Stimulated activated CD4-positive, alpha-beta T cell treated with anti-CD3 and anti-CD28 coated beads, TNF-alpha, amount 100 ng/mL, for 24 hours (primary cell): ENCODE measurements at places on chromosomes 12 and 14.

DNA sequence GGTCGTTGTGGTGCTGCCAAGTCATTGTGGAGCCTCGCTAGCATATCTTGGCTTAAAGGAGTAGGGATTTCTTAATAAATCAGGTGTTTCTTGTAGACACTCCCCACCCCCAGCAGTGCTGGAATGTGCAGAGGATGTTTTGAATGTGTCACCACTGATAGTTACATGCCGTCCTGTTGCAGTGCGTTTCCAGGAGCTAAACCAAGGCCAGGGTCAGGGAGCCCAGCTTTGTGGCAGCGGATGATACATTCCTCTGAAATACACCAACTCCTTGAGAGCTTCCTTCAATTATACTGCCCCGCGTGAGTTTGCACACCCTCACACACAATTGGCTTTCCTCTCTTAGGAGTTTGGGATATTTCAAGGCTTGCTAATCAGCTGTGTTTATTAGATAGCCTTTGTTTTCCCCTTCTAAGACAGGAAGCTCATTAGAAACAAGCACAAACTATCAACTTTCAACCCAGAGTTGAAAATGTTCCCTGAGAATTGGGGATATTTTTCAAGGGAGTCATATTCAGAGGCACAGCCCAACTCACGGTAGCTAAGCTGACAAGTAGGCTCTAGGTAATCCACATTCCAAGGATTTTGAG is 154.9 kb downstream of the C12orf75 start:
- DNase-seq, result no peak

- DNase-seq, result no peak
These were observed 277.2 kb downstream of the MED13L start for GRCh38 chr12:116000252-116000651.

DNA sequence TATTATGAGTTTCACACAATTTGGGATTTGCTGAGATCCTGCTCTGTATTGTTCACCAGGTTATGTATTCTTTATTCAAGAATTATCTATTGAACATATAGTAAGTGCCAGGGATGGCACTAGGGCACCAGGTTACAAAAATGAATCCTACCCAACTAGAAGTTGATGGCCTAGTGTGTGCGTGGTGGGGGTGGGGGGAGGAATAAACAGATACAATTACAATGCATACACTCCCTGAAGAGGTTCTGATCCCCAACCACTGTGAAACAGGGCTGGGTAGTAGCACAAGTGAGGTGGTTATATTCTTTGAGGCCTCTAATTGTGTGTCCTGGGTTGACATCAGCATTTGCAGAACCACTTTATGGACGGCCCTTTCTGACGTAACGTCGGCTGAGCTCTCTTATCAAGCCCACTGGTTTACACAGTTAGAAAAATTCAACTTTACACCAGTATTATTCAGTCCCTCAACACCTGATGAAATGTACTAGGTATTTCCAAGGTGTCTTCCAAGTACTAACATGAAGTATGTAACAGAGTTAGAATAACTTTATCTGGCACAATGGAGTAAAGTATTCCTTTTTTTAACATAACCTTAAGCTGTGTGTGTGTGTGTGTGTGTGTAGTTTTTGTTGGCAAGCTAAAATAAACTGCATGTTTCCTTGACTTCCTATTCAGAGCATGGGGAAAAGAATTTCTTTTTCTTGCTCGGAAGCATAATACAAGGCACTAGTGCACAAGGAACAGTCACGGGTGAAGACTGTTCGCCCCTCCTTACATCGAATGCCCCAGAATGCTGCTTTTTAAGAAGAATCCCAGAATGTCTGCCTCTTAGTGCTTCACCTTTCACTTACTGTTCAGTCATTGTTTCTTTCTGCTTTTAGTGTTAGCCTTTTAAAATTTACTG is 8.1 kb upstream of the GLRX5 start:
- DNase-seq, result no peak

- DNase-seq, result no peak
These were observed 309.0 kb upstream of the AMIGO2 start for GRCh38 chr12:47388712-47389111.

GRCh38 chr12:67582238-67582834 is 66.2 kb upstream of the DYRK2 start:
- DNase-seq, result no peak

- DNase-seq, result no peak
These were observed 90.4 kb downstream of the RBM19 start for GRCh38 chr12:113875691-113876090.

- DNase-seq, result no peak
These were observed 860 bp downstream of the NDRG2 start for GRCh38 chr14:21023817-21024584.

- no peak for DNase-seq
These were observed 53.3 kb upstream of the STK38L start for GRCh38 chr12:27190761-27191160.

DNA sequence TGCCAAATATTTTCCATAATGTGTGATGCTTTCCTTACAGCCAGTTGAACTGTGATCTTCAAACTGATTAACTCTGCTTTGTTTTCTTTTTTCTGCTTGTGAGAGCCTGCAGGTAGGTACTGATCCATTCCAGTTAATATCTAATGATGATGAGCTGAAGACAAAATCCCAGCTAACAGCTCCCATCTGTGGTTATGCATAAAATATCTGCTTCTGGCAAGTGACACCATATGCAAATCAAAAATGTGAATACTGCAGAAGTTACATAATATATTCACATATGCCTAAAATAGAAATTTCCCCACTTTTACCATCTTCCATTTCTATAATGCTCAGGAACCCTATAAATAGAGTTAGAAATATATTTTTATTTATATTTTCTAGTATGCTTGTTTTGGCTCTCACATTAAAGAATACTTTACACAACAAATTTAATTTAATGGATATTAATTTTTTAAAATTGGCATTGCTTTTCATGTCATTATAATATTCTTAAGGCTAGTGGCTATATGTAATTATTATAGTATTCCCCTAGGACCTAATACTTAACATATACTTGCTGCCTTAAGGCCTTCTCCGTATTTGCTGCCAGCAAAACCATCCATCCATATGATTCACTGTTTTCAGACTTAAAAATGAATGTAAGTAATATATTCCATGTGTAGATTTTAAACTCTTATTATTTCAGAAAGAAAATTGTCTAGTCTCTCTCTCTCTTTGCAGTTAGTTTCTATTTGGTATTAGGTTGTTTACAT is 83.8 kb downstream of the CCER1 start:
- DNase-seq, result no peak

DNA sequence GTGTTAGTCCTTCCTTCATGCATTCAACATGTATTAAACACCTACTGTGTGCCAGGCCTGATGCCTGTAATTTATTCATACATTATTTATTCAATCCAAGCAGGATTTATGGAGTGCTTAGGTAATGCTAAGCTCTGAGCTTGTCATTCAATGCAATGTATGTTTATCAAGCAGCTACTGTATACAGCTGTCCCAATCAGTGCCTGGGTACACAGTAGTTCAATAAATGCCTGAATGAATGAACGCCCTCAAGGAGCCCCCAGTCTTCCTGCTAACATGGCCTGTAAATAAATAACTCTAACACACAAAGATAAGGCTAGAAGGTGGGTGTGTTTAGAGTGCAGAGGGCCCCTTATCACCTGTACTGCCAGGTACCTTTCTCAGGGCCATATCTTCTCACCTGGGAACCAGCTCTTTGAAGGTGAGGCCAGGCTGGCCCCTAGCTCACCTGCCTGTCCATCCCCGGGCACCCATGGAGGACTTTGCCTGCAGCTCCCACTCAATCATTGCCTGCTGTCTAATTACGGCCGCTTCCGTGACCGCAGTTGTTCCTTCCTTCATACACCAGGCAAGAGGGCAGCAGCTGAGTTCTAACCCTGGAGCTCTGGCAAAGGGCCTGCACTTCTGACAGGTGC is 20.0 kb upstream of the KDM2B start:
- DNase-seq, result no peak

DNA sequence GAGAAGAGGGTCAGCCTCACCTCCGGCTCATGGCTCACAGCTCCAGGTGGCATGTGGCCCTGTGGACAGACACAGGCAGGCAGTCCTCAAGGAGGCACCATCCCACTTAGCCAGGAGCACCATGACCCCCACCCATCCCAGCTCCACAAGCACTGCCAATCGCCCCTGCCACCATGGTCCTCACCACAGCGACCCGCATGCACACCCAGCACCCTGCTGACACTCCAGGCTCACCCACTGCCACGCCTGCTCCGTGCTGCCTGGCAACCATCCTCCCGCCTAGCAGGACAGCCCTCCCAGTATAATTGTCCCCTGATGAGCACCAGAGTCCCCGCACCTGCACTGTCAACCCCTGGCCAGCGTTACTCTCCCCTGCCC is 50.9 kb downstream of the TRPV4 start:
- no peak for DNase-seq

- no peak for DNase-seq
These were observed 77.2 kb downstream of the RPL10L start for GRCh38 chr14:46574221-46574977.

DNA sequence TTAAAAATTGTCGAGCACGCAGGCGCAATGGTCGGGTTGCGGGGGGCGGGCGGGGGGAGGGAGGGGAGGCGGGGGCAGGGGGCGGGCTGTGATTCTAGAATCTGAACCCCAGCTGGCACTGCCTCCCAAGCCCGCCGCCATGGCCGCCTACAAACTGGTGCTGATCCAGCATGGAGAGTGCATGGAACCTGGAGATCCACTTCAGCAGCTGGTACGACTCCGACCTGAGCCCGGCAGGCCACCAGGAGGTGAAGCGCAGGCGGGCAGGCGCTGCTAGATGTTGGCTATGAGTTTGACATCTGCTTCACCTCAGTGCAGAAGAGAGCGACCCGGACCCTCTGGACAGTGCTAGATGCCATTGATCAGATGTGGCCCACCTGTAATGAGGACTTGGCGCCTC is 118.4 kb downstream of the NTN4 start:
- no peak for DNase-seq

- DNase-seq, result no peak
These were observed 12.2 kb downstream of the SMOC1 start for GRCh38 chr14:69891422-69891821.

DNA sequence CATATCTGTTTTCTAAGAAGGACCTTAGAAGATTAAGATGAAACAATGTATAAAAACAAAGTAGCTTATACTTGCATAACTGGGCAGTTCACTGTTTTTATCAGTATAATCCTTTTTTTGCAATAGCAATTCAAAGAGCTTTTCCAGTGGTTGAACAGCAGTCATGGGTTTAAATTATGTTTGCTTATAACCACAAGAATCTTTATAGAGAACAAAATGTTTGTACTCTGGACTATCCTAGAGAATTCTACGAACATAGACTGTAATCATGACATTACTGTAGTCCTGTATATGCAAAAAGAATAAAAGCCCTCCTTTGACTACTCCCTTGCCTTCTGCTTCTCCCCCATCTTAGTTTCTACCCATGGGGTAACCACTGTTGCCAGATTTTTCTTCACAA is 5.7 kb downstream of the FAM177A1 start:
- DNase-seq, result no peak

DNA sequence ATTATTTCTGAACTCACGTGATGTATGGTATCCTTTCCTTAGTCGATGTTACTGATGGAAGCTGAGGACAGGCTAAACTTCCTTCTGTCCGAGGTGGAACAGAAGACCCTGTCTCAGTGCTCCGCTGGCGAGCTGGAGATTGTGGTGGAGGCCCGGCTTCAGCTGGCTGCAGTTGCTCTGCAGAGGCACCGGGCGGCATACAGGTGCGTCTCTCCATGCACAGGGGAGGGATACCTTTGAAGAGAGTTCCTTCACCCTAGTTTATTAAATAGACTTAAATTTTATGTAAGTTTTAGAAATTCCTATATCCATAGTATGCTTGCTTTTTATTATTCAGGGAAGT is 186.7 kb upstream of the NEDD1 start:
- no peak for DNase-seq

- DNase-seq, result no peak
These were observed 48.9 kb downstream of the RNF34 start for GRCh38 chr12:121448771-121449315.

DNA sequence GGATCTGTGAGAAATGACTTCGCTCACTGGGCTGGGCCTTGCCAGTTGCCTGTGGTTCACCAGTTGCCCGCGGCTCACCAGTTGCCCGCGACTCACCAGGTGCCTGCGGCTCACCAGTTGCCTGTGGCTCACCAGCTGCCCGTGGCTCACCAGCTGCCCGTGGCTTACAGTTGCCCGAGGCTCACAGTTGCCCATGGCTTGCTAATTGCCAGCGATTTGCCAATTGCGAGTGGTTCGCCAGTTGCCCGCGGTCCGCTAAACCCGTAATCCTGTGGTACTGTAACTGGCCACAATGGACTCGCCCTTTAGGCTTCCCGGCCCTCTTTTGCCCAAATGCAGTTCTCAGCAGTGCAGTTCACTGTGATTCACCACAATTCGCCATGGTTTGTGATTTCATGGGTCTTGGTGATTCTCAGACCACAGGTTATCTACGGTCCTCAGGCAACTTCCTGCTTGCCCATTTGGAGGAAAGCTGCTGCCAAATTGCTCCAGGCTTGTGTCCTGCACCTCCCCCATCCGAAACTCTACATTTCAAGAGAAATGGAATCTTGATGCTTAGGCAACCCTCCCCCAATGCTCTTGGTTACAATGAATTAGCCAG is 15.0 kb upstream of the MEG3 start:
- no peak for DNase-seq

DNA sequence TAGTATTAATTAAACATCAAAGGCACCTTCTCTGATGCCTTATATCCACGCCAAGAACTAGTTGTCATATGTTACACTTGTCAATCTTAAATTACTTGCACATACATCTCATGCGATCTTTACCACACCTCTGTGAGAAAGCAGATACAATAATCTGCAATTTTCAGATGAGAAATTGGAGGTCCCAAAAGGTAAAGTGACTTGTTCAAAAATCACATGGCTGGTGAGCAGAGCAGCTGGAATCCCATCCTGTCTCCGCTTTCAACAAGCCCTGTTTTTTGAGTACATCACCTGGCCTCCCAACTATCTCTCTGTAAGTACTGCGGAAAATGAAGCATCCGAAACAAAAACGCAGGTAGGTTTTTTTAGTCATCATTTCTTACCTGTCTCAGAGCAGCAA is 203.4 kb upstream of the FOXN3 start:
- DNase-seq, result no peak
